ENCODE measurements at places on chromosomes 5 and 9.

DNA sequence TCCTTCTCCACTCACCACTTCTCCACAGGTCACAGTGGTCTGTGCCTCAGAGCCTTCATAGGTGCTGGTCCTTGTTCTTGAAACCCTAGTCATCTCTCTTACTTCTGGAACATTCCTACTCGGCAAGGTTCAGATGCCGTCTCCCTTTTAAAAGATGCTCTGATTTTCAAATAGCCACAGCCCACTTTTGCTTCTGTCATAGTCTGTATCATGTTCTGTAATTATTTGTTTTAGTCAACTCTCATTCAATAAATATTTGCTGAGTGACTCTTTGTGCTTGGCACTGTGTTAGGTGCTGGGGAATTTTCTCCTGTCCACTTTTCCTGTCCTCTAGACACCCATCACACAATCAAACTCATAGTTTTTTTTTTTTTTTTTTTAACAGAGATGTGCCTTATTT, 181.3 kb upstream of the IL12B start:
- H3K4me3 ChIP-seq: no peak overlapping the region
- no peak for DNase-seq
- no peaks in the 10 kb centered on the region for H3K36me3 ChIP-seq
- peaks cover 10% of the 10 kb centered on the region for H3K27me3 ChIP-seq
- peaks cover 48% of the 10 kb centered on the region for H3K4me1 ChIP-seq

GRCh38 chr9:122338536-122338935, 32.3 kb upstream of the PTGS1 start:
- no peak overlapping the region for H3K4me3 ChIP-seq
- no peak overlapping the region for H3K27ac ChIP-seq
- no peaks in the 10 kb centered on the region for H3K4me1 ChIP-seq
- H3K27me3 ChIP-seq: peaks cover 25% of the 10 kb centered on the region
- no peaks in the 10 kb centered on the region for H3K36me3 ChIP-seq
- DNase-seq: no peak

- no peak overlapping the region for H3K27ac ChIP-seq
- H3K4me3 ChIP-seq: no peak overlapping the region
- DNase-seq: no peak
- no peaks in the 10 kb centered on the region for H3K36me3 ChIP-seq
- peaks cover 2% of the 10 kb centered on the region for H3K27me3 ChIP-seq
- H3K4me1 ChIP-seq: no peaks in the 10 kb centered on the region
Measured at GRCh38 chr5:99605904-99606303, 677.1 kb upstream of the CHD1 start.

- peaks cover 64% of the 10 kb centered on the region for H3K4me1 ChIP-seq
- no peak for DNase-seq
- peaks cover 42% of the 10 kb centered on the region for H3K36me3 ChIP-seq
- peak overlapping the region; percentile 86 for H3K27ac ChIP-seq
- H3K27me3 ChIP-seq: no peaks in the 10 kb centered on the region
- peak overlapping the region; percentile 97 for H3K4me3 ChIP-seq
Measured at GRCh38 chr9:87500491-87501270, 3.0 kb downstream of the DAPK1 start.

GRCh38 chr5:133985540-133986180, 17.2 kb upstream of the C5orf15 start:
- H3K4me1 ChIP-seq: peaks cover 9% of the 10 kb centered on the region
- H3K4me3 ChIP-seq: no peak overlapping the region
- H3K27ac ChIP-seq: peak overlapping the region; percentile 39
- H3K36me3 ChIP-seq: peaks cover 24% of the 10 kb centered on the region
- no peaks in the 10 kb centered on the region for H3K27me3 ChIP-seq

- DNase-seq: no peak
- no peaks in the 10 kb centered on the region for H3K27me3 ChIP-seq
- H3K27ac ChIP-seq: peak overlapping the region; percentile 62
Measured at GRCh38 chr5:120479066-120479465, 15.0 kb downstream of the PRR16 start.

DNA sequence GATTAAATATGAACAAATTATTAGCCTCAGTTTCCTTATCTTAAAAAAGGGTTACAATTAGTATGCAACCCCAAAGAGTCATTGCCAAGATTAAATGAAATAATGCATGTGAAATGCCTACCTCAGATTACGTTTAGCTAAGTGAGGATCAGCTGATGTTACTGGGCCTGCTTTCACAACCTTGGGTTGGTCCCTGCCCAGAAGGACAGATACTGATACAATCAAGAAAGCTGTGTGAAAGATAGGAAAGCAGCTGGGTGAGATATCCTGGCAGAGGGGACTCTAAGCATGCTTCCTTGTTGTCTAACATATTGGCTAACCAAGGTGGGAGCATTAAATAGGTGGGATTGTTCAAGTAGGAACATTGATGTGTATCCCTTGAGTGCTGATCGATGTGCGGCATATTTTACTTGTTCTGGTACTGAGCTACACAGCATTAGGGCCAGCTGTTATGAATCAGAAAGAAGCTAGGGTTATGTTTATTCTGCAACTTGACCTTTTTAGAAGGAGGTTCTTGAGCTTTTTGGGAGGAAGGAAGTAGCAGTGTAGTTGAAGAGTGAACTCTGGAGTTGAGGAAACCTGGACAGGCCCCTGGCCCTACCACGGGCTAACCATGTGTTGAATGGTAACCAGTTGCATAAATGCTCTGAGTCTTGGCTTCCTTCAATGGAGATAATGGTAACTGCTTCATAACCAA, 28.9 kb downstream of the SNX24 start:
- DNase-seq: no peak
- H3K4me1 ChIP-seq: peaks cover 14% of the 10 kb centered on the region
- no peaks in the 10 kb centered on the region for H3K27me3 ChIP-seq
- peaks cover 5% of the 10 kb centered on the region for H3K36me3 ChIP-seq

DNA sequence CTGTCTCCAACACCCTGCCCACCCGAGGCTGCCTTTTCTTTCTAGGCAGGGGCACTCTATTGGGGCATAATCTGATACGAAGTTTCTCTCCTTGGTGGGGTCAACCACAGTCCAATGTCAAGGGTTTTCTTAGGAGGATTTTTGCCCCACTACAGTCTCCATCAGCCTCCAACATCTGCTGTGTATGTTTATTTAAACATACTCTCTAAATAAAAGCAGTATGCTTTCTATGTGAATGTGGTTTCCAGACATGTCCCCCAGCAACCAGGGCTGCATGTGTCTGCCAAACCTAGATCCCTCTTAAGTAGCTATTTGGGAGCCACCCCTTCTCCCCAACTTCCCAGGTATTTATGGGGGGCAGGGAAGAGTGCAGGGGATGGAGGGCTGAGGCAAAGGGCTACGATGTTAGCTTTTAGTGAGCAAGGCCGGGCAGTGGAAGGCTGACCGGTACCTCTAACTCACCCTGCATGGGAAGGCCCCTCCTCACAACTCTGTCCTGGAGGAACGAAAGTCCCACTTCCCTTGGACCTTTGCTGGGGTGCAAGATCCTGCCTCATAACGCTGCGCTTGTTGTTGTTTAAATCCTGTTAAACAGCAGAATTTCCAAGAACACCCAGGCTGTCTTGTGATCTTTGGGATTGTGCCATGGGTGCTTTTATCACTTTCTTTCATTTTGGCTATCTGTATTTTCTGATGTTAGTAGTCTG, 75.4 kb downstream of the NREP start:
- DNase-seq: no peak
- peak overlapping the region; percentile 97 for H3K27ac ChIP-seq
- H3K27me3 ChIP-seq: no peaks in the 10 kb centered on the region
- H3K4me1 ChIP-seq: peaks cover 41% of the 10 kb centered on the region
- H3K4me3 ChIP-seq: peak overlapping the region; percentile 46

- no peak overlapping the region for H3K4me3 ChIP-seq
- H3K27me3 ChIP-seq: no peaks in the 10 kb centered on the region
- DNase-seq: no peak
- H3K27ac ChIP-seq: no peak overlapping the region
Measured at GRCh38 chr9:101132801-101133200, 104.3 kb downstream of the PLPPR1 start.

DNA sequence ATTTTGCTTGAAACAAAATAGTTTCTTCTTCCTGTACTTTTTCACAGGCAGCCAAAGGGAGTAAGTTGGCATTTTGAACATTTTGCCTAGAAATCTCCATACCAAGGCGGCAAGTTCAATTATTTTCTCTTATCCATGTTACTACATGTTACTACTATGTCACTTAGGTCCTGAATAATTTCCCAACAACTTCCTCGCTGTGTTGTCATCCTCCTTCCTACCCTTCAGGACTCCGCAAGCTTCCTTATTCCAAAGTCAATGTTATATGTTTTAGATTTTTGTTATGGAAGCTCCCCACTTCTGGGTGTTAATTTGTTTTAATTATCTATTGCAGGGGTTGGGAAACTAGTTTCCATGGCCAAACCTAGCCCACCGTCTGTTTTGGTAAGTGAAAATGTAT, 9.9 kb upstream of the B4GALT1 start:
- H3K36me3 ChIP-seq: no peaks in the 10 kb centered on the region
- no peak overlapping the region for H3K4me3 ChIP-seq
- DNase-seq: no peak
- H3K27ac ChIP-seq: no peak overlapping the region

GRCh38 chr5:74205767-74206578, 434.6 kb downstream of the ENC1 start:
- peaks cover 27% of the 10 kb centered on the region for H3K4me1 ChIP-seq
- H3K27me3 ChIP-seq: no peaks in the 10 kb centered on the region
- no peaks in the 10 kb centered on the region for H3K36me3 ChIP-seq
- no peak for DNase-seq
- peak overlapping the region; percentile 62 for H3K27ac ChIP-seq
- H3K4me3 ChIP-seq: no peak overlapping the region

GRCh38 chr5:2272039-2272438, 389.3 kb upstream of the IRX4 start:
- no peaks in the 10 kb centered on the region for H3K27me3 ChIP-seq
- no peaks in the 10 kb centered on the region for H3K4me1 ChIP-seq
- no peaks in the 10 kb centered on the region for H3K36me3 ChIP-seq
- H3K27ac ChIP-seq: no peak overlapping the region
- no peak overlapping the region for H3K4me3 ChIP-seq
- no peak for DNase-seq

GRCh38 chr9:35350212-35350611, 139.7 kb upstream of the RUSC2 start:
- H3K27me3 ChIP-seq: no peaks in the 10 kb centered on the region
- H3K4me3 ChIP-seq: no peak overlapping the region
- peaks cover 26% of the 10 kb centered on the region for H3K4me1 ChIP-seq
- H3K27ac ChIP-seq: peak overlapping the region; percentile 87
- DNase-seq: no peak

DNA sequence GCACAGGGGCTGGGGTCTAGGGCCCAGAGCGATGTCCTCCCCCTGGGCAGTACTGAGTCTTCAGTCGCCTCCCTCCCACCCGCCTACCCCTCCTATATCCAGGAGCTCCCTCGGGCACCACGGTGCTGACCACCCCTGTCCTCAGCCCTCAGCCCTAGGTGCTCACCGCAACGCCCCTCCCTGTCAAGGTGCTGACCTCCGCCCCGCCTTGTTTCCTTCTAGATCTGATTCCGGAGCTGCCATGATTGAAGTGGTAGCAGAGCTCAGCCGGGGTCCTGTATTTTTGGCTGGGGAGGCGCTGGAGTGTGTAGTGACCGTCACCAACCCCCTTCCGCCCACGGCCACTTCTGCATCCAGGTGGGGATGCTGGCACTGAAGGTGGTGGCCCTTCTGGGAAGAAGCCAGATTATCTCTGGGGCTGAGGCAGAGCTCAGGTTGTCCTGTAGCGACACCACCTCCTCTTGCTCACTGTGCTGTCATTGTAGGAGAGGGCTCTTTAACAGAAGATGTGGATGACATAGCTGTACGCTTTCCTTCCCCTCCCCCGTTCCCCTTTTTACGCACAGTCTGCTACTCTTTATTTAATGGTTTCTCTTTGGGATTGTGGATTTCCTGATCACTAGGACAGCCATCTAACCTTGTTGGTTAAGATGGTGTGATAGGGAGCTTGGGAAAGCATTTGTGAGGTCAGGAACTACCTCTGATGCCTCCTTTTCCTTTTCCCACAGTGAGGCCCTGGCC, 598 bp downstream of the RGP1 start:
- no peaks in the 10 kb centered on the region for H3K27me3 ChIP-seq
- no peak for DNase-seq
- peak overlapping the region; percentile 89 for H3K27ac ChIP-seq
- peak overlapping the region; percentile 89 for H3K4me3 ChIP-seq

DNA sequence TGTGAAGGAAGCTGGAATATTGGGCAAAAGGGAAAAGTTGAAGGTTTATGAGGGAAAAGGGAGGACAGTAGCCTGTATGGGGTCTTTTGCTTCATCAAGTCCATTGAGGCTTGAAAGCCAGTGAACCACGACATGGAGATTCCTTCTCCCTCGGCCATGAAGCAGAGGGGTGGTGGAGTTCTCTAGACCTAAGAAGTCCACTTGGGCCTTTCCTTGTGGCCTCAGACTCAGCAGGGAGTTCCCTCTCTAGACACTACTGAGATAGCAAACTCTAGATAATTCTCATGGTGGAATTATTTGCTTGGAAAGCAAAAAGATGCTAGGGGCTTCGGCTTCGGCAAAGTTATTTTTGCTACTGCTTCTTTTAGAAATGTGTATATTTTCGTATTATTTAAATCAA, 78.5 kb downstream of the FOXD1 start:
- H3K27ac ChIP-seq: peak overlapping the region; percentile 78
- no peak for DNase-seq
- no peak overlapping the region for H3K4me3 ChIP-seq
- H3K4me1 ChIP-seq: peaks cover 63% of the 10 kb centered on the region
- H3K27me3 ChIP-seq: no peaks in the 10 kb centered on the region
- no peaks in the 10 kb centered on the region for H3K36me3 ChIP-seq

- H3K4me1 ChIP-seq: no peaks in the 10 kb centered on the region
- no peak overlapping the region for H3K4me3 ChIP-seq
- H3K27ac ChIP-seq: no peak overlapping the region
- H3K27me3 ChIP-seq: peaks cover 4% of the 10 kb centered on the region
- no peaks in the 10 kb centered on the region for H3K36me3 ChIP-seq
Measured at GRCh38 chr5:121608826-121609225, 242.9 kb upstream of the FTMT start.

GRCh38 chr9:8514760-8515159, 715.2 kb upstream of the DMAC1 start:
- no peak for DNase-seq
- H3K4me3 ChIP-seq: no peak overlapping the region
- no peaks in the 10 kb centered on the region for H3K27me3 ChIP-seq
- no peaks in the 10 kb centered on the region for H3K4me1 ChIP-seq

DNA sequence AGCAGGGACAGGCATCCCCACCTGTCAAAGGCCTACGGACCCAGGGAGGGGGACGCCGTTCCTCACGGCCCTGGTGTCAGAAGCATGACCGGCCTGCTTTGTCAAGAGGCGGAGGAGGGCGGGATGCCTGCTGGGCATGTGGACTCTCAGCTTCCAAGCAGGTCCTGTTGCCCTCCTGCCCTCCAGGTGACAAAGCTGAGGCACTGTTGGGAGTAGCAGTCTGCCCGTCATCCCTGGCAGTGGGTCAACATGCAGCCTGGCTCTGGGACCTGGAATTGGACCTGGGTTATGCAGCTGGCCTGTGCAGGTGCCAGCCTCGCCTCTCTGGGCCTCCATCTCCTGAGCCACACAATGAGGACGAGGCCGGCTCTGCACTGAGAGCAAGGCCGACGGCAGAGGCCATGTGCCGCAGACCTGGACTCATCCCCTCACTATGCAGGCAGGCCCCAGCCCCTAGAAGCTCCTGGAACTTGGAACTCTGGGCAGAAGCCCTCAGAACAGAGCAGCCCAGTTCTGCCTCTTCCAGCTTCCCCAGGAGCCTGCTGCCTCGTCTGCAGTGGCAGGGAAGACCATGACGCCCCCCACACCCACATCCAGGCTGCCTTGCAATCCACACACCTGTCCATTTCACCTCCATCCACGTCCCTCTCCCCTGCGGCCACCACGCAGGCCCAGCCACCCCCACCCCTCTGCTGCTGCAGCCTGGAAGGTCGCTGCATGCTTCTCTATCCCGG, 20.8 kb upstream of the FCN1 start:
- no peak overlapping the region for H3K4me3 ChIP-seq
- H3K36me3 ChIP-seq: no peaks in the 10 kb centered on the region
- no peaks in the 10 kb centered on the region for H3K4me1 ChIP-seq
- H3K27ac ChIP-seq: no peak overlapping the region
- no peak for DNase-seq
- H3K27me3 ChIP-seq: peaks cover 51% of the 10 kb centered on the region
